ENCODE measurements at places on chromosomes 7 and 10. TPM values are rescaled to one million over a fixed set of nuclear protein-coding genes. Genes with fewer than 3 reads are reported as not detected.
A peak's percentile ranks its signal among the peaks of the same experiment; 100 is the strongest.

ABCB1 gene
- total RNA-seq, result not detected

- DNase-seq, result peak; percentile 82
These were observed 7.4 kb downstream of the ARHGAP21 start for GRCh38 chr10:24716295-24716694.

- no peak for DNase-seq
These were observed 235.6 kb downstream of the DGKB start for GRCh38 chr7:14666913-14667312.

SH2D4B gene
- total RNA-seq, result not detected

- no peak for DNase-seq
These were observed 193.0 kb upstream of the SEMA3A start for GRCh38 chr7:84387595-84387994.

DNA sequence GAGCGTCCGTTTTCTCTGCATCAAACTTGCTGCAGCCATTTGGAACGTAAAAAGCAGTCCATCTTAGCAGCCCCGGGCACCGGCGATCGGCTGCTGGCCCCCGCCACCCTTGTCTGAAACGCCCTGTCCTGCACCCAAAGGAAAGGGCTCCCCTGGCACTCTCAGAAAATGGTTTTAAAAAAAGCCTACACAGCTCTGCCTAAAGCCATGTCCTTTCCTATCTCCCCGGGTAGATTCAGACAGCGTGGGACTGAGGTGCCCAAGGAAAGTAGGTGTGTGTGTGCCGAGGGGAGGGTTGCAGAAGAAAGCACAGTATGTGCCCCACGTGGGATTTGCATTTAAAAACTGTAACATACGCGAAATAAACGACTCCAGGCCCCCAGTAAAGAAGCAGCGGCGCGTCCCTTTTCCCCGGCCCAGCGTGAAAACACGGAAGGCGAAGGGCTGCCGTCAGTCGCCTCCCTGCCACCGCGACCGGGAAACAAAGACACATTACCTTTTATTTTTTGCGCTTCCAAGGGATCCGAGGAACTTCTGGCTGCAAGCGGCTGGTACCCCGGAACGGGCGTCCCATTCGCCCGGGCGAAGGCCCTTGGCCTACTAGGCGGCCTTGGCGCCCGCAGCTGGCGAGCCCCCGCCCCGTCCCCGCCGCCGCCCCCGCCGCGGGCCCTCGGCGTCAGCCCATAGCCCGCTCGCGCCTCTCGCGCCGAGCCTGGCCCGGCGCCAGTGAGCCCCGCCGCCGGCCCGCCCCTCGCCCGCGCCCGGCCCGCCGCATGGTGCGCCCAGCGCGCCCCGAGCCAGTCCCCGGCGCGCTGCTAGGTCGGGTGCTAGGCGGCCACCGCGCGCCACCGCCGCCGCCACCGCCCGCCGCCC, 304.6 kb downstream of the PRPF18 start:
- no peak for DNase-seq

GRCh38 chr10:128187788-128188185, 61.6 kb upstream of the MKI67 start:
- no peak for DNase-seq

SH2B2 gene
- total RNA-seq, result 43.6 TPM

ANXA7 gene
- 64.0 TPM for total RNA-seq

DPYSL4 gene
- total RNA-seq, result 4.9 TPM

DNA sequence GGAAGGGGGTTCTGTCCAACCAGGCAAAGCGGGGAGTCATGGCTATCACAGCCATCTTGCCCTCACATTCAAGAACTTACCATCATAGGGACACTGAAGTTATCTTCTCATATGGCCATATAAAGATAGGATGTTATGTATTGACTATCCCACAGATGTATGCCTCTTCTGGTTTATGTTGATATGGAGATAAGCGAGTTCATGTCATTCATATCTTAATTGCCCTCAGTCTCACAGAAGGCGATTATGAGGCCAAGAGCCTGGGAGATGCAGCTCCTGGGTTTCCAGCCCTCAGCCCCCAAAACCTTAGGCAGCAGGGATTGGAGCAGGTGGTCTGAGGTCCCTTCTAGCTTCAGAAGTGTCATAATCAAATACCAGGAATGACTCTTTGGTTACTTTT, 8.5 kb upstream of the ANKRD61 start:
- no peak for DNase-seq

GRCh38 chr10:49435225-49435624, 39.3 kb upstream of the DRGX start:
- DNase-seq, result no peak

- no peak for DNase-seq
These were observed 692 bp downstream of the IGFBP1 start for GRCh38 chr7:45888993-45889366.

GRCh38 chr10:131760416-131761166, 140.2 kb upstream of the PPP2R2D start:
- DNase-seq, result no peak

DNA sequence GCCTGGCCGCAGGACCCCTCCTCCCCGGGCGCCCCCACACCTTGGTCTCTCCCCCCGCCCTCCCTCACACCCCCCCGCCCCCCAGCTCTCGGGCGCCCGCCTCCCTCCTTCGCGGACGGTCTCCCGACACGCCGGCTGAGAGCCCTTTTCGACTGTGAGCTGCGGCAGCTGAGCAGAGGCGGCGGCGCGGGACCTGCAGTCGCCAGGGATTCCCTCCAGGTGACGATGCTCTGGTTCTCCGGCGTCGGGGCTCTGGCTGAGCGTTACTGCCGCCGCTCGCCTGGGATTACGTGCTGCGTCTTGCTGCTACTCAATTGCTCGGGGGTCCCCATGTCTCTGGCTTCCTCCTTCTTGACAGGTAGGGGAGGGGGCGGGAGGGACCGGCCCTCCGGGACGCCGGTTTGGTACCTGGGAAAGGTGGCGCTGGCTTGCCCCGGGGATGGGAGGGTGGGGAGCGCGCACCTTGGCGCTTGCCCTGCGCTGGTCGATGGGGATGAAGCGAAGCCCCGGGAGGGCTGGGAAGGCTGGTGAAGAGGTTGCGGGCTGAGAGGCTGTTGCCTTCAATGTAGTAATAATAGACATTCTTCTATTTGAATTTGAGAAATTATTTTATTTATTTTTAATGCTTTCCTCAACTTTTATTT, at the start of gene BMPER:
Gene BMPER, plus strand, starts transcription at position 151 of the 644 bp plus-strand sequence. Its CDS starts 75 bp downstream, at position 226.
- DNase-seq, result peak; percentile 67

GRCh38 chr10:10600004-10600403, 417.7 kb upstream of the CELF2 start:
- no peak for DNase-seq

DNA sequence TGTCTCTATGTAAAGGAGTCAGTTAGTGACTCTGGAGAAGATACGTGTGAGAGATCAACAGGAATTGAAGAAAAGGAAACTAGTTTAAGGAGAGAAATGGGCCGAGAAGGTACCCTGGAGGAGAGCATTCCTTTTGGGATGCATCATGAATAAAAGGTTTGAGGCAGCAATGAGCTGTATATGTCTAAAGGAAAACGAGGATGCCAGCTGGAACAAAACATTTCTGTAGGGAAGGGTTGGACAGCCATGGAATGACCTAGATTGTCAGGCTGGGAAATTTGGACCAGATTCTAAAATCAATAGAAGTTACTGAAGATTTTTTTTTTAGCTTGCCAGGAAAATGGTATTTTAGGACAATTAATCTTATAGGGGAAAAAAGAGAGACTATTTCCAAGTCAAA, 17.2 kb upstream of the MPP7 start:
- DNase-seq, result peak; percentile 49

OR6V1 gene
- not detected for total RNA-seq

ZNF485 gene
- 0.80 TPM for total RNA-seq

DNA sequence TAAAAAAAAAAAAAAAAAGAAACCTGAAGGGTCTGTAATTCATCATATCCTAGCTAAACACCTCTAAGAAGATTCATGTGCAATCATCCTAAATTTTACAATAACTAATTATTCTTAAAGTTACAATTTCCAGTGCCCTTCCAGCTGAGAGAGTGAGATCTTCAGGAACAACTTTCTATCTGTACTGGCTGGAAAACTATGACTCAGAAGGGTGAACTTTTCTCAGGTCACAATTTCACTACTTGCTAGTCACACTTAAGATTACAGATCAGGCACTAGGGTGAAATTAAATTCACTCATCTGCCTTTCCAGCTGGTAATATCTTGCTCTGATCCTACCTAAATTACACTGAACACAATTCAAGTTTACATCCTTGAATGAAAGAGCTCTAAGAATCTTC, 158.8 kb downstream of the ANK3 start:
- DNase-seq, result no peak

- DNase-seq, result no peak
These were observed 28.4 kb downstream of the GLI3 start for GRCh38 chr7:42208572-42208971.

GRCh38 chr7:138895679-138896078, 85.5 kb downstream of the KIAA1549 start:
- no peak for DNase-seq

SCART1 gene
- total RNA-seq, result 0.18 TPM

DNA sequence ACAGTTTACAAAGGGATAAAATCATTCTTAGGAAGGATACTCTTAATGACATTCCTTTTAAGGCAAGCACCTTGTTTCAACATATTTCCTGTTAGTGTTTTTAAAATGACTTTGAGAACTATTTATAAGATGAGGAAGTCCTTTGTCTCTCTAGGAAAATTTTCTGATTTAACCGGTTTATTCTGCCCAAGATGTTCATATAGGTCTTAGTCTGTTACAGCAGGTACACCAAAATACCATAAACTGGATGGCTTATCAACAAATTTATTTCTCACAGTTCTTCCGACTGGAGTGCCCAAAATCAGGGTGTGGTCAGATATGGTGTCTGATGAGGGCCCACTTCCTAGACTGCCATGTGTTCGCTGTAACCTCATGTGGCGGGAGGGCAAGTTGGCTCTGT, 77.9 kb downstream of the GSAP start:
- DNase-seq, result no peak

PALD1 gene
- 34.8 TPM for total RNA-seq

CFTR gene
- not detected for total RNA-seq

CRHR2 gene
- not detected for total RNA-seq

- DNase-seq, result no peak
These were observed 273.1 kb downstream of the AUTS2 start for GRCh38 chr7:69871213-69871885.

DNA sequence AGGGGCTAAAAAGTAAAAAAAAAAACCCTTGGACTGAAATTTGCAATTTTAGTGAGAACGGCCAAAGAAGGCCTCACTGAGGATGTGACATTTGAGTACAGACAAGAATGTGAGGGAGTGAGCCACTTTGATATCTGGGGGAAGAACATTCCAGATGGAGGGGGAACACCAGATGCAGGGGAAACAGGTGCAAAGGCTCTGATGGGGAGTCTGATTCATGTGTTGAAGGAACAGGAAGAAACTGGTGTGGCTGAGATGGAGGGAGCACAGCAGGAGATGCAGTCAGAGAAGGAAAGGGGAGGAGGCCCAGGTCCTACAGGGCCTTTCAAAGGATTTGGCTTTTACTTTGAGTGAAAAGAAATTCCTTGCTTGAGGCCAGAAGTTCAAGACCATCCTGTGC, 615.7 kb upstream of the NRP1 start:
- DNase-seq, result no peak

- DNase-seq, result no peak
These were observed 42.1 kb downstream of the FAM53B start for GRCh38 chr10:124701881-124702656.

RSPH10B2 gene
- total RNA-seq, result 6.6 TPM

FGFR2 gene
- total RNA-seq, result 279 TPM

SLC13A1 gene
- not detected for total RNA-seq
